ENCODE measurements at places on chromosomes 5 and 9. TPM values are rescaled to one million over a fixed set of nuclear protein-coding genes. Genes with fewer than 3 reads are reported as not detected.

FAM219A gene
- 16.2 TPM for total RNA-seq

ACOT12 gene
- total RNA-seq, result not detected

DNAH5 gene
- total RNA-seq, result 12.3 TPM

FRRS1L gene
- total RNA-seq, result not detected

PDZD2 gene
- total RNA-seq, result 0.91 TPM

GBGT1 gene
- total RNA-seq, result 13.9 TPM

CPLANE1 gene
- total RNA-seq, result 5.1 TPM

LCNL1 gene
- total RNA-seq, result not detected

- DNase-seq, result no peak
These were observed 30.2 kb downstream of the WDR36 start for GRCh38 chr5:111122398-111122797.

GRCh38 chr9:81344366-81344765, 345.0 kb downstream of the TLE1 start:
- DNase-seq, result no peak

DNA sequence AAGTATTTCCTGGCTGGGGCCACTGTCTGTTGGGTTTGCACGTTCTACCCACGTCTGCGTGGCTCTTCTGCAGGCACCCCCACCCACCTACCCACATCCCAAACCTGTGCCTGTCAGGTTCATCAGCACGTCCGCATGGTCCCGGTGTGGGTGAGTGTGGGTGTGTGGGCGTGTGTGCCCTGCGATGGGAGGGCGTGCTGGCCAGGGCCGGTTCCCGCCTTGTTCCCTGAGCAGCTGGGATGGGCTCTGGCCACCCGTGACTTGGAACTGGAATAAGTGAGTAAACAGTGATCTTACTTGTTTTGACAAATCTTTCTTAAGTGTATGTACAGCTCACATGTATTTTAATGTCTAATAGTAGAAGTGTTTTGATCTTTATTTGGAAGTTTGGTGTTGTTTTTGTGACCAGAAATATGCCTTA, 20.4 kb downstream of the ERGIC1 start:
- no peak for DNase-seq

DNA sequence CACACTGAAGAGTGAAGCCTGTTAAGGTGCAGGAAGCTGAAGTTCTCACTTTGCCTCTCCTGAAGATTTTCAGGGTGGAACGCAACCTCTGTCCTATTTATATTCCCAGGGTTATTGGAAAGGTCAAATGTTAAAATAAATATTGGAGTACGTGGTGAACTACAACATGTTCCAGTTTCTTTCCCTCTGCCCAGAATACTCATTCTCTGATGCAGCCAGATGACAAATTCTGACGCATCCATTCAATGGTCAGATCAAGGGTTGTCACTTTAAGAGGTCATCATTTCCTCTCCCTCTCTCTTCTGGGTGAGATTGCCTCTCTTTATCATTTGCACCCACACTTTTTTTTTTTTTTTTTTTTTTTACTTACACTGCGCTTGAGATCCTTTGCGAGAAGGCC, 277.1 kb downstream of the BRINP1 start:
- no peak for DNase-seq

GRCh38 chr5:1442222-1443145, 2.8 kb downstream of the SLC6A3 start:
- DNase-seq, result no peak

- DNase-seq, result no peak
These were observed 30.2 kb downstream of the GFM2 start for GRCh38 chr5:74736759-74737158.

DNA sequence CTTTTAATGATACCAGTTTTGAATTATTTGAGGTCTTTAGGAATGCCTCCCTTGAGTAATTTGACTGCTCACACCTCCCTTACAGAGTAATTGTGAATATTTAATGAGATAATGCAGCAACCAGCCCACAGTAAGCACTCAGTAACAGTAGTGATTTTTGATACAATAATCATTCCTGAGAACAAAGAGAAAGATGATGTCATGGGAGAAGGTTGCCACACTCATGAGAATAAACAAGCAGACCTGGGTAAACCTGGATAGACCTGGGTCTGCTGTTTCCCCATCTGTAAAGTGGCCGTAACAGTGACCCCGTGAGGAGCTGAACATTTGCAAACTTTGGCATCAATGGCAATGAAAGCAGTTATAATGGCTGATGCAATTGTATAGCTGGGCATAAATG, 4.2 kb downstream of the C1QTNF2 start:
- no peak for DNase-seq

- DNase-seq, result no peak
These were observed 229.2 kb upstream of the MAP3K1 start for GRCh38 chr5:56585999-56586691.

DNA sequence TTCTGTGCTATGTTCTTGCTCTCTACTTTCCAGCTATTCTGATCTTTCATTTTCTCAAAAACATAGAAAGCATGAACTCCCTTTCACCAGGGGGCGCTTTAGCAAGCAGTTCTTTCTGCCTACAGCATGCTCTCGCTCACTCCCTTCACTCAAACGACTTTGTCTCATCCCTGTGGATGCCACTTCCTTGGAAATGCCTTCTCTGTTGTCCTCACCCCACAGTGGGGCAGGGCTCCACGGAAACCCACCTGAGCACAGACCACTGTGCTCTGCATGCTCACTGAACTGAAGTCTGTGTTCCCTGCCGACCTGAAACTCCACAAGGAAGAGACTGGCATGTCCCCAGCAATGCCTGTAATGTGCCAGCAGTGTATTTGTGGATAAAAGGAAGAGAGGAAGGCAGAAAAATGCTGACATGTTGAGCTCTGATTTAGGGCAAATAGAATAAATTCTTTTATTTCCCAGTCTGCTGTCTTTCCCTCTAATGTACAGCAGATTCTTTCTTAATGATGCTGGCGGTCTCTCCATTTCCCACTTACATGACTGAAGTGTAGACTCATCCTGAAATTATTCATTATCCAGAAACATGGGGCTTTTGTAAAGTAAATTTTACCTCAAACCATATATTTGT, 4.9 kb upstream of the ROR2 start:
- DNase-seq, result peak; percentile 75

Data from Daoy (cell line).